B cell (primary cell): ENCODE measurements at places on chromosomes 7 and 10. TPM values are rescaled to one million over a fixed set of nuclear protein-coding genes. Genes with fewer than 3 reads are reported as not detected.

Gene TECTB
- not detected in 2 replicates for total RNA-seq

Gene DNAH11
- 0.24 TPM in 1 of 2 replicates, not detected in the other for total RNA-seq

- no peak for DNase-seq
Observed at GRCh38 chr7:134691546-134692343, 45.1 kb downstream of the BPGM start.

DNA sequence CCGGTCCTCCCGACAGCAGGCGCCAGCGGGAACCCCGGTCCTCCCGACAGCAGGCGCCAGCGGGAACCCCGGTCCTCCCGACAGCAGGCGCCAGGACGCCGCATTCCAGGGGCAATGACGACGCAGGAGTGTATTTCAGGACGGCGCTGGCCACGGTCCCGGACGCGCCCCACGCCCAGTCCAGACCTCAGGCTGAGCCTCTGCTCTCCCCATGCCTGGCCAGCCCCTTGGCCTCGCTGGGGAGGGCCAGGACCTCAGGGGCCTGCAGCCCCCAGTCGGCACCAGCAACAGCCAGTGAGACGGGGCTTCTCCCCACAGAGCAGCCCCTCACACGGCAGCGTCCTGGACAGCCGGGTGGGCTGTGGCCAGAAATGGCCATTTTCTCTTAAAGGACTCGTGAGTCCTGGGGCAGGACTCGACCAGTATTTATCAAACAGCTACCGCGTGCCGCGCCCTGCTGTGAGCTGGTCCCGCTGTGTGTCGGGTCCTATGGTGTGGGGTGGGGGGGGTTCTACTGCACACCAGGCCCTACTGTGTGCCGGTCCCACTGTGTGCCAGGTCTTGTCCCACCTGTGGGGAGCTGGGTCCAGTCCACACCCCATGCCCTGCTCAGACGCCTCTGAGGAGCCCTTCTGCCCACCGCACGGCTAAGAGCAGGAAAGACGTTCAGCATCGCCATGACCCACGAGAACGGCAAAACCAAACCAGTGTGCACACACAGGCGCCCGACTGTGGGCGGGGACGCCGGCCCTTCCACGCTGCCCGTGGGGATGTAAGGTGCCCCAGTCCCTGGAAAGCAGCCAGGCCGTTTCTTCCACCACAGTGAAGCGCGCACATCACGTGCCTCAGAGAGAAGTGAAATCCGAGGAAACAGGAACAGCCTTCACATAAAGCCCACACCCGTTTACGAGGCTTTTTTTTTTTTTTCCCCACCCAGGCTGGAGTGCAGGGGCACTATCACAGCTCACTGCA, 33.3 kb downstream of the GET4 start:
- peak; percentile 85 for DNase-seq

DNA sequence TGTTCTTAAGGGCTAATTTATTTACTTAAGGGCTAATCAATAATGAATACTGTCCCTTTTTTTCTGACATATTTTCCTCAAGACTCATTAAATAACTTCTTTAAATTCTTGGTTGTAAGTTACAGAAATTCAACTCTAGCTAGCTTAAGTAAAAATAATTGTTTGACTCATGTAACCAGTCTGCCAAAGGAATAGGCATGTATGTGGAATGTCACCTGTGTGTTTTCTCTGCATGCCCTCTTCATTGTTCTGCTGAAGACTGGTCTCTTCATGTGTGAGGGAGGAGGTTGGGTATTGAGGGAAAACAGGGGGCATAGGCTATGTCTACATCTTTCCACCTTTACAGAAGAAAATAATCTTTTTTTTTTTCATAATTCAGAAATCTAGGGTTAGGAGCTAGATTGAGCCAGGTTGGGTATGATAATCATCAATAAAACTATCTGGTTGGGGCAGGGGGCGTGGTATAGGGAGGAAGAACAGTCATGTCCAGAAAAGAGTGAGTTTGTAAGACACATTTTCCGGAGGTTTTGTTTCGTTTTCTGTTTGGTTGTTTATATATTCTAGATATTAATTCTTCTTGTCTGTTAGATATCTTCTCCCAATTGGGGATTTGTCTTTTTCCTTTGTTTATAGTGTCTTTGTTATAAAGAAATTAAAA, 37.9 kb downstream of the EXOC4 start:
- no peak for DNase-seq

- DNase-seq: no peak
Observed at GRCh38 chr7:30112103-30112713, 22.6 kb upstream of the MTURN start.

- no peak for DNase-seq
Observed at GRCh38 chr10:16938952-16939351, 121.7 kb upstream of the RSU1 start.

GRCh38 chr7:64602518-64602917, 39.6 kb upstream of the ZNF680 start:
- DNase-seq: no peak
